ENCODE measurements at places on chromosomes 5 and 9.

GRCh38 chr5:144072518-144072927, 97.9 kb downstream of the YIPF5 start:
- peak; percentile 90 for DNase-seq

GRCh38 chr5:116097301-116097700, 12.5 kb downstream of the COMMD10 start:
- DNase-seq: peak; percentile 25

- no peak for DNase-seq
Measured at GRCh38 chr5:132762246-132763000, 14.6 kb downstream of the SEPTIN8 start.

DNA sequence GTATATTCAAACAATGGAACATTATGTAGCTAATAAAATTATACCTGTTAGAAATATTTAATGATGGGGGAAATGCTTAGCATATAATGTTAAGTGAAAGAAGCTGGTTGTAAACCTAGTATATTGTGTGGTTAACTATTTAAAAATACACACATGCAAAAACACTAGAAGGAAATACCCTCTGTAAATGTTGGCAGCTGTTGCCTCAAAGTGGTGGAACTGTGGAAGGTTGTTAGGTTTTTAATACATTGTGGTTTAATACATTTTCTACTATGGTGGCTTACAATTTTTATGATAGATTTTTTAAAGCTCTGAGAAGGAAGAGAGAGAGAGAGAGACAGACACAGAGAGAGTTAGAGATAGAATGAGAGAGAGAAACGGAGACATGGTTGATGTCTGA, 74.9 kb downstream of the COL15A1 start:
- no peak for DNase-seq

DNA sequence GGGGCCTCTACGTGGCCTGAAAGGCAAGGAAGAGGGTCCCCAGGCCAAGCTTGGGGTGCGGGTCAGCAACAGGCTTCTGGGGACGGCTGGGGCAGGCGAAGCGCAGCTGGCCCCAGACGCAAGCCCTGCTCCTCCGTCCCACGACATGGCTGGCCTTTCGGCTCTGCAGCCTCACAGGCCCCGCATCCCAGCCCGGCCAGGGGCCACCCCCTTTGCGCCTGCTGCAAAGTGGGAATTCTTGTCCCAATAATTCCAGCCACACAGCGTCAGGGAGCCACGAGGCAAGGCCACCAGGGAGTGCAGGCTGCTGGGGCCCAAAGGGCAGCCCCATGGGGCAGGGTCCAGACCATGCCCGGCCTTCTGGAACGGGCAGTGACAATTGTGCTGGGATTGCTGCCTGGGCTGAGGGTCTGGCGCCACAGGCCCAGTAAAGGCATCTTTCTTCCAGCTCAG, 1.1 kb upstream of the ENTPD2 start:
- no peak for DNase-seq

- DNase-seq: no peak
Measured at GRCh38 chr5:38673671-38674071, 117.2 kb upstream of the LIFR start.

GRCh38 chr9:105681724-105682123, 12.6 kb upstream of the TMEM38B start:
- peak; percentile 21 for DNase-seq

DNA sequence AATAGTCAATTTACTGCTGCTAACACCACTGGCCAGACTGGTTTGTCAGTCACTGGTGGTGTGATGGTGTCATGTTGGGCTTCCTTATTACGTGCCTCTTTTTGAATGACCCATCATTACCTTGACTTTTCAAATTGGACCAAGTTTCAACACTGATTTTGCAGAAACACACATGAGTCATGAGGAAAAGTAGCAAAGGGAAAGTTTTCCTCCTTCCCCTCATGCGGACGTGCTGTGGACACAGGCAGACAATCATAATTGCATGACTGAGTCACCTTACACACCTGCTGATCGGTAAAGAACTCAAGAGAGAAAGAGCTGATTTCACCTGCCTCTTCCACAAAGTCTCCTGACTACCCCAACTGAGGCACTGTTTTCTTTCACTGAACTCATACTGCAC, 324.5 kb downstream of the ARRDC3 start:
- no peak for DNase-seq

DNA sequence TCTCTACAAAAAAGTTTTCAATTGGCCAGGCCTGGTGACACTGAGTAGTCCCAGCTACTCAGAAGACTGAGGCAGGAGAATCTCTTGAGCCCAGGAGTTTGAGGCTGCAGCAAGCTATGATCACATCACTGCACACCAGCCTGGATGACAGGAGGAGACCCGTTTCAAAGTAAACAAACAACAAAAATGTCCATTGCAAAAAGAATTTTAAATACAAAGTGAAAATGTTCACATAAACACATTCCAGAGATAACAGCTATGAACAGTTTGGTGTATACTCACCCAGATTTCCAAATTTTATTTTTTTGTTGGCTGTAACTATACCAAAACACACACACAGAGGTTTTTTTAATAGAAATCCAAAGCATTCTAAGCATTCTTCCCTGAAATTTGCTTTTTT, 39.8 kb downstream of the ADRA1B start:
- DNase-seq: peak; percentile 81

DNA sequence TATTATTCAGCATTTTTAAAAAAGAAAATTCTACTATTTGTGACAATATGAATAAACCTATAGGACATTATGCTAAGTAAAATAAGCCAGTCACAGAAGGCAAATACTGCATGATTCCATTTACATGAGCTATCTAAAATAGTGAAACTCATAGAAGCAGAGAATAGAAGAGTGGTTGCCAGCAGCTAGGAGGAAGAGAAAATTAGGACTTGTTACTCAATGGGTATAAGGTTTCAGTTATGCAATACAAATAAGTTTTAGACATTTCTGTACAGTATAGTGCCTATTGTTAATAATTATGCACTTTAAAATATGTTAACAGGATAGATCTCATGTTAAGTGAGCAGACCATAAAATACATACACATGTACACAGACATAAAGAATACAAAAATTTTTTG, 73.8 kb upstream of the SPINK5 start:
- no peak for DNase-seq

- DNase-seq: no peak
Measured at GRCh38 chr9:35649431-35650340, 1.0 kb downstream of the SIT1 start.

DNA sequence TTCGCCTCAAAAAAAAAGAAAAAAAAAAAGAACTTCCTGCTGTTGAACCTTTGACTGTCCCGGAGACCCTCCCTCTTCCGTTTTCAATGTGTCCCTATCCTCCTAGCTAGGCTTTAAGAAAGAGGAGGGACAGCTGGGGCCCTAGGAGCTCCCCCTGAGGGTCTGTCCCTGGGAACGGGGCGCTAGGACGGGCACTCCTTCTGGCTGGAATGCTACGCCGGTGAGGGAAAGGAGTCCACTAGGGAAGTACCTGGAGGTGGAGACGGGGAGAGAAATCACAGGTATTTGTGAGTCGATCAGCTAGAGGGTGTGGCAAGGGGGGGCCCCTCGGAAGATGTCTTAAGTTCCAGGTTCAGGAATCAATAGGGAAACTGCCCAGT, 4.6 kb downstream of the SIT1 start:
- peak; percentile 17 for DNase-seq

Measured in AG10803 (cell line).